ENCODE measurements at places on chromosomes 2 and 18.

DNA sequence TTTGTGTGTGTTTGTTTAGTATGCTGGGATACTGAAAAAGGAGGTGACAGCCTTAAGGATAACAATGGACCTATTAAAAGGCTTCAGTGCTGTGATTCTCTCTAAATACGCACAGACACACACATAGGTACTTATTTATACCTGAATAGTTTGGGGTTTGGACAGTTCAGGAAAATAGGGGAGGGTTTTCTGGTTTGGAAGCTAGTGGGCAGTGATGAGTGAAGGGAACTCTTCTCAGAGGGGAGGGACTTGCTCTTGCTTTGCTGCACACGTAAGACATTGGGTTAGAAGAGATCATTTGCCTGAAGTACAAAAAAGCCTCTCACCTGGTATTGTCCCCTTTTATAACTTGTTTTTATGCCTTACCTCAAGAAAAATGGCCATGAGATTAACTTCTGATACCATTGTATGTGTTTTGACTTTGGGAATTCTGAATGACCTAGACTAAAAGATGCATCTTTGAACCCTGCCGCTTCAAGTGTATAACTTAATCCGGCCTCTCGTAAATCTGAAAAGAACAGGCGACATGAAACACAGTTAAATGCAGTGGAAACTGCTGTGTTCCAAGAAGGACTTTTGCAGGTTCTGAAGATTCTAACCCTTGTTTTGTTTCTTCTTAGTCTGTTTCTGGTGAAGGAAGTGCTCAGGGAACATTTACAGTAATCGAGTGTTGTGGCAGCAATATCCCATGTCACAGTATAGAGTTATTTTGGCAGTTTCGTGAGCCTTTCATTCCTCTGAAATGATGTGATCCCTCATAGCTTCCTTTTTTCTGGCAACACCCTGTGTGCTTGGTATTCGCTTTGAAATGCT, 2.5 kb downstream of the CRIM1 start:
- no peak for DNase-seq

- peak; percentile 31 for DNase-seq
Measured at GRCh38 chr2:112137516-112138158, 548 bp upstream of the FBLN7 start.

DNA sequence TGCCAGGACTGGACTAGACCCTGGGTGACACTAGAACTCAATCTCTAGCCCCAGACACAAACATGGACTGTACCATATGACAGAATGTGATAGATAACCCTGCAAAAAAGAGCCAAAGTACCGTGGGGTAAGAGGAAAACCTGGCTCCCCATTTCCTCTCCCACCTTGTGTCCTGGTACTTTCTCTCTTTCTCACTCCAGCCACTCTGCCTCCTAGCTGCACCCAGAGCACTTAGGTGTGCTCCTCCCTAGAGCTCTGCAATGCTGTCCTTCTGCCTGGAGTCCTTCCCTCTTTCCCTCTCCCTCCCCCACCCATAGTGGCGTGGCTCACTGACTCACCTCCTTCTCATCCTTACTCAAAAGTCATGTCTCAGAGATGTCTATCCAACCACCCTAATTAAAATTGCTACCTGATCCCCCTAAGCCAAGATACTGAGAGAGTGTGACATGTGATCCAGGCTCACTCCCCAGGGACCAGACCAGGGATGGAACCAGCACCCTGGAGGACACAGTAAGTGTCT, 171.3 kb downstream of the LOXHD1 start:
- no peak for DNase-seq

DNA sequence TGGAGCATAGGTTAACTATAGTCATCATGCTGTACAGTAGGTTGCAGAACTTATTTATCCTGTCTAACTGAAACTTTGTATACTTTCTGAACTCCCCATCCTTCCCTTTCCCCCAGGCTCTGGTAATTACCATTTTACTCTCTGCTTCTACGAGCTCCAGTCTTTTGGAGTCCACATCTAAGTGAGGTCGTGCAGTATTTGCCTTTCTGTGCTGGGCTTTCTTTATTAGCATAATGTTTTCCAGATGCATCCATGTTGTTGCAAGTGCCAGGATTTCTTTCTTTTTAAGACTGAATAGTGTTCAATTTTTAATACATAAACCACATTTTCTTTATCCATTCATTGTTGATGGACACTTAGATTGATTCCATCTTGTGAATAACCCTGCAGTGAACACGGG, 464.1 kb downstream of the TGIF1 start:
- DNase-seq = no peak

DNA sequence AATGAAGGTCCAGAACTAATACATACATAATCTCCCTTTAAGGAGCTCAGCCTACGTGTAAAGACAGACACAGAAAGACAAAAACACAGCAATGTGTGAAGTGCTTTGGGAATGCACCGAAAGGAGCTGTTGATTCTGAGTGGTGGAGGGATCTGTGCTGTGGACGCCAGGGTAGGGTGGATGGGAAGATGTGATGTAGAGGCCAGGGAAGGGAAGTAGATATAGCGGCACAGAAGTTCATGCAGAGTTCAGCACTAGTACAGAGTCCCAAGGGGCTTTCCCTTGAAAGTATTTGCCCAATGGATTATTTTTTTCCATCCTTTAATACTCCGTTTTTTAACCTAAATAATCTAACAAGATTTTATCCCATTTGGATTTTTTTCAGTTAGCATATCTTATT, 32.1 kb upstream of the DOCK10 start:
- no peak for DNase-seq

DNA sequence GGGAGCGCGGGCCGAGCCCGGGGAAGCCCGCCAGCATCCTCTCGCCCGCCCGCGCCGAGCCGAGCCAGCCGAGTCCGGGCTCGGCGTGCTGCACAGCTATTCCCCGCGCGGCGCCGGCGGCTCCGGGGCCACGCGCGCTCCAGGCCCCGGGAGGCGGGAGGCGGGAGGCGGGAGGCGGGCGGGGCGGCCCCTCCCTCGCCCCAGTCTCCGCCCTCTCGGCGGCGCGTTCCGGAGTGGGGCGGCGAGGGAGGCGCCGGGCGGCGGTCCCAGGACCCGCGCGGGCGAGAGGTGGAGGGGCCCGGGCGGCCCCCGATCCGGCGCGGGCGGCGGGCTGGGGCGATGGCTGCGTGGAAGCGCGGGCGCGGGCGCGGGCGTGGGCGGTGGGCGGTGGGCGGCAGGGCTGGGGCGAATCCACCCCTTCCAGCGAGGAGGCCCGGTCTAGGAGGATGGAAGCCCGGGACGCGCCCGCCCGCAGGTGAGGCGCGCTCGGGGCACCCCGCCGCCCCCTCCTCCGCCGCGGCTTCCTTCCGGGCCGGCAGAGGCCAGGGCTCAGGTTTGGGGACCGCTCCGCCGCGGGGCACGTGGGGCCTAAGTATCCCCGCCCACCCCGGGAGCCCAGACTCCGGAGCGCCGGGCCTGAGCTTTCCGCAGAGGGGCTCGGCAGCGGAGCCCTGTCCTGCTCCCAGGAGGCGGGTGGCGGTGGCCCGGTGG, at the start of gene ADCY3:
Gene ADCY3 (minus strand): TSS at position 140 of the 711 bp plus-strand sequence. CDS start 1,250 bp downstream, outside the sequence.
- DNase-seq = peak; percentile 68

DNA sequence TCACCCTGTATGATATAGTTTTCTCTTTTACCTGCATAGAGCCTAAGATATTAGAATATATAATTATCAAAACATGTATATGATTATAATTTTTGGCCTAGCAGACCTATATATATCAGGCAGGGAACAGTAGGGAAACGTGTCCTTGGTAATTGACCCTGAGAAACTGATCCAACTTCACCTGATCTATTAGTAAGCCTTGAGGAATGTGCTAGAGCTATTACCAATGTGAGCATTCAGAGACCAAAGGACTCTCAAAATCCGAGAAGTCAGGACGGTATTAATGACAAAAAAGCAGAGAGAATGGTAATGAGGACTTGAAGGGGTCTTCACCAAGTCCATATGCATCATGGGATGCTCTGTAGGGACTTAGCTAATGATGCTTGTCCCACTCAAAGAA, 571.9 kb downstream of the CPS1 start:
- no peak for DNase-seq

- no peak for DNase-seq
Measured at GRCh38 chr2:159595410-159596046, 20.8 kb downstream of the BAZ2B start.

DNA sequence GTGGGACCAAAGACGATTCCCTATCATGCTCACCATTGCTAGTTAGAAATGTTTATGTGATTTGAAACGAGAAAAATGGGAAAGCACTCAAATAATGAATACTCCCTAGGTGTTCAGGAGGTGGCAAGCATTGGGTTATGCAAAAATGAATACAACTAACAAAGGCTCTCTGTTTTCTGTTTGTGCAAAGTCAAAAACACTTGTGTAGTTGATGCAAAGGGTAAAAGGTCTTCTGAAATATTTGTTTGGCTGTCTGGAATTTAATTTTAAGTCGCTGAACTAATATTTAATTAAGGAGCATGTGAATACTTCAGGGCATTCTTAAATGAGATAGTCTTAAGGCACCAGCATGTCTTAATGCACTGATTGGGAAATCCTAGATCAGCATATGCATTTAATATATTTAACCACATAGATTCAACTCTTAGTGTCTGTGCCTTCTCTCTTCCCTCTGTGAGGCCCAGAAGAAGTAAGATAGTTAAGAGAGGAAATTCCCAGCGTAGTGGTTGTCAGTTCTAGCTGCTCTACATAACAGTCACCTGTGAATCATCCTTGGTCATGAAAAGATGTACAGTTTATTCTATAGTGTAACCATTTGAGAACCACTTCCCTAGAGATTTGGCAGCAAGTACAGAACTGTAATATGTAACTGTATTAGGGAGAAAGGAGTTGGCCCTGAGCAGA, 111.9 kb downstream of the EPC2 start:
- DNase-seq = no peak

- DNase-seq = no peak
Measured at GRCh38 chr2:61759005-61759404, 94.9 kb downstream of the FAM161A start.

- DNase-seq = no peak
Measured at GRCh38 chr18:79422022-79422782, 26.5 kb downstream of the NFATC1 start.

GRCh38 chr18:35782926-35783325, 189.6 kb upstream of the RMP24 start:
- DNase-seq = no peak

DNA sequence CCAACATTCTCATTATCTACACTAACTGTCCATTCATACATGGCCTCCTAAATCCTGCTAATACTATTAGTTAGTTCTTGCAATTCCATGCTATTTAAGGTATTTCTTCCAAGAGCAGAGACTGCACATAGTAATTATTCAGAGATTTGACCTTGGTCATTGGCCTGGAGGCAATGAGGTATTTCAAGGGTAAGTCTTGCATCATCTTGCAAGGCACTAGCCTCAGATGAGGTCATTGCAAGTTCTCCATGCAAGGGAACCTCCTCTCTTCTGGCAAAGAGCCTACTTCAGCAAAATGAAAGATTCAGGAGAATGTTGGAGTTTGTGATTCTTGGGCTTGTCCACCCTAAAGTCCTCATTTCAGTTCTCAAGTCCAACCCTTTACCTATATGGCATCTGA, 48.5 kb upstream of the IKZF2 start:
- no peak for DNase-seq

- no peak for DNase-seq
Measured at GRCh38 chr2:156401861-156402260, 34.3 kb upstream of the GPD2 start.

DNA sequence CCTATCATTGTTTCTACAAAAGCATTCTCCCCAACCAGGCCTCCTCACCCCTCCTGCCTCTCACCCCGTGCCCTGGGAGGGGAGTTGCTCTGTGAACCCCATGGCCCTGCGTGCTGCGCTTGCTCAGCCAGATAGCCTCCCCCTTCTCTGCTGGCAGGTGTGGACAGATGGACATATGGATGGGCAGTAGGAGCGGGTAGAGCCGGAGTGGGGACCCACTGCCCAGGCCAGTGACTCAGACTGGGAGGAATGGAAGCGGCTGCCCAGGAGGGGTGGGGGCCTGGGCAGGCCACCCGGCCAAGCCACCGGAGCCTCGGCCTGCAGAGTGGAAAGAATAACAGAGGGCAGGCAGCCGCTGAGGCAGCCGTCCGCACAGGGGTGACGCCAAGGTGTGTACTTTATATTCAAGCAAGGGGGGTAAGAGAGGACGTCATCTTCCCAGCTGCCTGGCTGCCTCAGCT, 8.7 kb downstream of the CYP26B1 start:
- no peak for DNase-seq

DNA sequence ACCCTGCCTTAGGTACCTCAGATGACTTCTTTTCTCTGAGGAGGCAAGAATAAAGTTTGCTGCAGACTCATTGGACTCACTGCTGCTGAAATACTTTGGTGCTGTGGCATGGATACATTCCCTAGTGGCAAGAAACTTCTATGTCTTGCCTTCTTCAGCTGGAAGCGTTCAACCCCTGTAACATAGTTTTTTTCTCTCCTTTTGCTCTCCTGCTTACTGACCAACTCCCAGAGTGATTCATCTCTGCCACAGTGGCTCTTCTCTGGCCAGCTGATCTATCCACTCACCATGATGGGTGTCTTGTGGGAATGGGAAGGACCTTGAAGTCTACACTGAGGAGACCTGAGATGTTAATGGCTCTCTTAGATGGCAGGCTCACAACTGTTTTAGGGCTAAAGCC, 309.3 kb upstream of the LRRTM4 start:
- DNase-seq = no peak

DNA sequence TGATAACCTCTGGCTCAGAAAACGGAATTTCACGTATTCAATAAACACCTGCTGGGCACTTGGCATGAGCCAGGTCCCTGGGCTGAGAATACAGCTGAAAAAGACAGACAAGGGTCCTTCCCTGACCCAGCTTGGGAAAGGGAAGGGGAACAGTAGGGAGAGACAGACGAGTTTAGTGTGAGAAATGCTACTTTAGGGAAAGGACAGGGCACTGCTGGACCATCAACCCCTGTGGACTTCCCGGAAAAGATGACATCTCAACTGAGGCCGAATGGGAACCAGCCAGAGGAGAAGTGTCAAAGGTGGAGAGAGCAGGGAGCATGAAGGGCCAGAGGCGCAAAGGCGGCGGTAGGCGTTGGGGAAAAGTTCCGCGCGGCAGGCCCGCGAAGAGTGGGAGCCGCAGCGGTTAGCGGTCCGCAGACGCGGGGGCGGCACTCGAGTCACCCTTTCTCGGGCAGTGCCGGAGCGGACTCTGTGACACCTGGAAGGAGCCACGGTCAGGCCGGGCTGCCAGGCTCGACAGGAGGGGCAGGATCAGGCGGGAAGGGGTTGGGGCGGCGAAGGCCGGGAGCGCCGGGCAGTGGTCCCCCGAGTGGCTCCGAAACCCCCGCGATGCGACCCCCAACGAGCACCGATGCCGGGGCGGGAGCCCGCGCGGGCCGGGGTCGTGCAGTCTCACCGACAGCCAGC, 519 bp downstream of the TEX261 start:
- no peak for DNase-seq

DNA sequence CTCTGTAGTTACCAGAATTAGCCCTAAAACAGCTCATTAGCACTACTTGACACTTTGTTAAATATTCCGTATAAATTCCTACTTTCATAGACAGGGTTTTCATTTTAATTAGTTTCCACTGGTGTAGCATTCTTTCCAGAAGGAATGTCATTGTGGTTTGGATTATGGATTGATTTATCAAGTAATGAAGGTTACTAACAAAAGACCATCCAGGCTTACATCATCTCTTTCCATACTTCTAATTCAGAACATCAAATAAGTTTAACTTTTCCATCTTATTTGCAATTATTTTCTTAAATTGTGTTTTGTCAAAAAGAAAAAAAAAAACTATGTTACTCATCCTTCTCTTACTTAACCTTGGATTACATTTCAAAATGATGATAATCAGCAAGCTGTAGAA, 231.8 kb upstream of the SPOPL start:
- DNase-seq = no peak

Data from activated T-cell treated with anti-CD3 and anti-CD28 coated beads, Interleukin-2, amount 50 U/mL, for 1 hour (primary cell).